Stimulated activated CD8-positive, alpha-beta memory T cell treated with anti-CD3 and anti-CD28 coated beads, Interleukin-2, amount 100 ng/mL, for 48 hours (primary cell): ENCODE measurements at places on chromosomes 7 and 10.

GRCh38 chr10:94644352-94644751 lies 39.2 kb upstream of the CYP2C18 start:
- DNase-seq, result no peak

- DNase-seq, result no peak
Observed at GRCh38 chr10:126634911-126635310, 35.6 kb downstream of the C10orf90 start.

DNA sequence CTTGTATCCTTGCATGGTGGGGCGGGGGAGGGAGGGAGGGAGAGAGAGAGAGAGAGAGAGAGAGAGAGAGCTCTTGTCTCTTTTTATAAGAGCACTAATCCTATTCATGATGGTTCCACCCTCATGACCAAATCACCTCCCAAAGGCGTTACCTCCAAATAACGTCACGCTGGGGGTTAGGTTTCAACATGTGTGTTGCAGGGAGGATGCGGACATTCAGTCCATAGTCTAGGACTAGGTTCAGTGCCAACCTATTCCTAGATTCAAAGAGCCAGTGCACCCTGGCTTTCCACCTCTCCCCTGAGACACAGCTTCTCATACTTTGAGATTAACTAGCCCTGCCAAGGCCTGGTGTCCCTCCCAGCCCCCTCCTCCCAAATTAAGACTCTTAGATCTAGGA lies 123.0 kb downstream of the GRK5 start:
- no peak for DNase-seq

DNA sequence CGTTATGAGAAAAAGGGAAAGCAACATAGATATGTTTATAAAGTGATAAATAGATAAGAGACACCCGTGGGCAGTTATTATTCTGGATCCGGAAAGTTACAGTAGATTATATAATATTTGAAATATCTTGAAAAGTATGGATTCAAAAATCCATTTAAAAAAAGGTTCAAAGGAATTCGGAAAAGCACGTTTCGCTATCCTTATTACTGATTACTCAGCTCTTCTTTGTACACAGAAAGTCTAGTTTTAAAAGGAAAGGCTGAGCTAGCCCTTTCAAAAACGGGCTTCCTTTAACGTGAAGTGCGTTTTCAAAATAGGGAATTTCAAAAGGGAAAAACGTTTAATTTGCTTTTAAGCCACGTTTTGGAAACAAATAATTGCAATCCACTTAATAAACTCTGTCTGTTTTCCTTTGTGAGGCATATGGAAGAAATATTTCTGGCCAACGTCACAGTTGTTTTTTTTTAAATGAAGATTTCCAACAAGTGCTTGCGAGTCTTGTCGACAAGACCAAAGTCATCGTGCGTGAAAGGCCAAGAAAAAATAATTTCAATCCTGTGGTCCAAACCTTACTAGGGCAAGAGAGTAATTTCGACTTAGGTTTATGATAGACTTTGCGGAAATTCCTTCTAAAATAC lies 2.2 kb upstream of the SKIDA1 start:
- no peak for DNase-seq

GRCh38 chr10:92052741-92053140 lies 129.2 kb downstream of the BTAF1 start:
- no peak for DNase-seq

GRCh38 chr10:37754538-37755323 lies 102.7 kb downstream of the ZNF248 start:
- DNase-seq, result no peak

DNA sequence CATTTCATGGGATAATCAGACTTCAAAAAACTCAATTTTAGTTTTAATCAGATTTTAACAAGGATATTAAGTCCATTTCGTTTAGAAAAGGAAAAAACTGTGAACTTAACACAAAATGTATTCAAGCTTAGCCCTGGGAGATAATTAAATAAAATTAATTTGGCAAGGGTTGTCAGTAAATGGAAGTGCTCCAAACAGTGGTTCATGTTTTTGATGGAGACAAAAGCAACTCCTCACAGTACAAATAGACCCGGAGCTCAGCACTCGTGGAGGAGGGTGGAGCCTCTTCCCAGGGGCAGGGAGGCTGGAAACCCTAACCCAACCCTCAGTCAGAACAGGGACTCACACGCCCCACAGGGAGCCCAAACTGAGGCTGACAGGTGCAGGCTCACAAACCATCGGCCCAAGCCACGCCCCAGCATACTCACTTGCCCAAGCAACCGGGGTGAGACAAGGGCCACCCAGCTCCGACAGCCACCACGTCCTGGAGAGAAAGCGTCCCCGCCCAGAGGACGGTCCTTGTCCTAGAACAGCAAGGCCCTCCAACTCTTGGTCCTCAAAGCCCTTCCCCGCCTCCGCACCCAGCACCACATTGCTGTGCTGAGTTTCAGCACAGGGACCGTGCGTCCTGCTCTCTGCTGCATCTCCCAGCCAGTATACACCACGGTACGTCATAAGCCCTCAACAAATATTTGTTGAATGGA lies 39.8 kb downstream of the MAD1L1 start:
- no peak for DNase-seq

- DNase-seq, result no peak
Observed at GRCh38 chr7:27191833-27192545, 7.0 kb upstream of the HOXA11 start.

GRCh38 chr7:80135309-80136104 lies 876 bp downstream of the GNAI1 start:
- peak; percentile 20 for DNase-seq

DNA sequence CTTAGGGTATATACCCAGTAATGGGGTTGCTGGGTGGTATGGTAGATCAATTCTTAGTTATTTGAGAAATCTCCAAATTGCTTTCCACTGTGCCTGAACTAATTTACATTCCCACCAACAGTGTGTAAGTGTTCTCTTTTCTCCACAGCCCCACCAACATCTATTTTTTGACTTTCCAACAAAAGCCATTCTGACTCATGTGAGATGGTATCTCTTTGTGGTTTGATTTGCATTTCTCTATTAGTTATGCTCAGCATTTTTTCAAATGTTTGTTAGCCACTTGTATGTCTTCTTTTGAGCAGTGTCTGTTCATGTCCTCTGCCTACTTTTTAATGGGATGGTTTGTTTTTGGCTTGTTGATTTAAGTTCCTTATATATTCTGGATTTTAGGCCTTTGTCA lies 66.4 kb downstream of the MGAM2 start:
- no peak for DNase-seq

DNA sequence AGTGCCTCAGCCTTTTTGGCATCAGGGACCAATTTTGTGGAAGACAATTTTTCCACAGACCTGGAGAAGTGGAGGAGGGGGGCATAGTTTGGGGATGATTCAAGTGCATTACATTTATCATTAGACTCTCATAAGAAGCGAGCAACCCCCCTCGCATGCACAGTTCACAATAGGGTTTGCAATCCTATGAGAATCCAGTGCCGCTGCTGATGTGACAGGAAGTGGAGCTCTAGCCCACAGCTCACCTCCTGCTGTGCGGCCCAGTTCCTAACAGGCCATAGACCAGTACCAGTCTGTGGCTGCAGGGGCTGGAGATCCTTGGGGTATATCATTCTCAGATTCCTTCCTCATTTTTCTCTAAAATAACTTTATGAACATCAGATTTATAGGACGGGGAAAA lies 50.8 kb downstream of the ATAD1 start:
- no peak for DNase-seq

DNA sequence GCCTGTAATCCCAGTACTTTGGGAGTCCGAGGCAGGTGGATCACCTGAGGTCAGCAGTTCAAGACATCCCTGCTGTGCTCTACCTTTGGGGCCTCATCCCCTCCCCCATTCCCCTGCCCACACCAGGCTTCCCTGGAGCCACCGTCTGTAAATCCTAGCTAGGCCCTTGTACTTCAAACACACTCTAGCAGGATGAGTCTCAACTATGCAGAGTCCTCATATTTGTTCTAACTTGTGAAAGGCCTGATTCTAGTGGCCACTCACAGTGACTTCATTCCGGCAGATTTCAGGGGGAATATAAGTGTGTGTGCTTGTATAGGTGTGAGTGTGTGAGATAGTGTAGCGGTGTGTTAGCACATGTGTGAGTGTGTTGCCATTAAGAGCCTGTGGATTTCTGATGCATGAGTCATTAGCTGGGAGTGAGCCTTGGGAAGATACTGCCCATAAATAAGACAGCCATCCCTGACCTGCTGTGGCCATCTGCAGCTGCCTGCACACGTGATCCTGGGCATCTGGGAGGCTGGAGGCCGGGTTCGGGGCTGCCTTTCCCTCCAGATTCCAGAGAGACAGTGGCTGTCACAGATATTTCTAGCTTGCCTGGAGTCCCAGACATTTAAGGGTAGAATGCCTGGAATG lies 1.7 kb upstream of the NEURL1 start:
- DNase-seq, result no peak

GRCh38 chr10:22712956-22713852 lies 1.2 kb downstream of the PIP4K2A start:
- DNase-seq, result peak; percentile 13

DNA sequence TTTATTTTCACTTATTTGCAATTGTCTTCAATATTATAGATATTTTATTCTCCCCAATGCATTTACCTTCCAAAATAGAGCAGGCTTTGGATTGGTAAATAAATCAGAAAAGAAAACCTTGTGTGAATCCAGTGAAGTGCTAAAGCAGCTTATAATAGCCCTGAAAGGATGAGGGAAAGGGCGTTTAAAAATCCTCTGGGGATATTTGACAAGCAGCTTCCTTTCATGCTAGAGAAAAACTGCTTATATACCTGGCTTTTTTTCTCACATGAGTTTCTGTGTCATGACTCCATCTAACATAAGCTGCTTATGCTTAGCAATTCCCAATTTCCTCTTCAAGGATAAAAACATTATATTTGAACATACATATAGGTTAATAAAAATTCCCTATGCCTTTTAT lies 221.6 kb upstream of the SEMA3E start:
- no peak for DNase-seq

GRCh38 chr10:77226853-77227565 lies 410.6 kb downstream of the KCNMA1 start:
- no peak for DNase-seq

- DNase-seq, result no peak
Observed at GRCh38 chr10:51654918-51655317, 44.5 kb downstream of the CSTF2T start.

GRCh38 chr10:119022846-119023552 lies 6.5 kb upstream of the NANOS1 start:
- no peak for DNase-seq

GRCh38 chr7:117350027-117350426 lies 27.2 kb upstream of the WNT2 start:
- DNase-seq, result no peak

DNA sequence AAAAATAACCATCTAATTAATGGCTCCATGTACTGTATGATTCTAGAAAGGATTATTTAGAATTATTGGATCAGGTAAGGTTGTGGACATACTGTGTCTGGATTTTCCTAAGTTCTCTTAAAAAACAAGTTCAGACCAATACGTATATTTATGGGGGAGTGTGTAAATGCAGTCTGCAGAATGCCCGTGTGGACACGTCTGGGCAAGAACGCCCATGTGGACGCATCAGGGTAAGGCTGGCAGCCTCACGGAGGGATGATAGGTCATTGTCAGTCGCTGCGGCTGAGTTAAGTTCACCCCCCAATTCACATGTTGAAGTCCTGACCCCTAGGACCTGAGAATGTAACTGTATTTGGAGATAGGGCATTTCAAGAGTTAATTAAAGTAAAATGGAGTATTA lies 160.0 kb upstream of the SHH start:
- no peak for DNase-seq

GRCh38 chr7:15495170-15495569 lies 66.6 kb downstream of the AGMO start:
- DNase-seq, result no peak

DNA sequence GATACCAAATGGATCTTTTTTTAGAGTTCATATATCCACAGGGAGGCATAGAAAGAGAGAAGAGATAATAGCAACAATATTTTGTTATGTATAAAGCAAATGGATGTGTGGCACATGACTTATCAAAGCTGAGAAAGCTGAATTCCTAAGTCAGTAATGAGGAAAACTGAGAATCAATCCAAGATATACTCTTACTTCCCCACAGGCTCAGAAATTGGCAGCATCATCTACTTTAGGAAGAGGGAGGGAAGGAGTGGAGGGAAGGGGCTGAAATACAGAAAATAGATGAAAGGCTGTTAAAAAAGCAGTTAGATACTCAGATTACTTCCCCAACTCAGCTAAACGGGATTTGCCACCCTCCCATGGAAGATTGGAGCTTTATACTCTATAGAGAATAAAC lies 63.5 kb downstream of the SRI start:
- no peak for DNase-seq

DNA sequence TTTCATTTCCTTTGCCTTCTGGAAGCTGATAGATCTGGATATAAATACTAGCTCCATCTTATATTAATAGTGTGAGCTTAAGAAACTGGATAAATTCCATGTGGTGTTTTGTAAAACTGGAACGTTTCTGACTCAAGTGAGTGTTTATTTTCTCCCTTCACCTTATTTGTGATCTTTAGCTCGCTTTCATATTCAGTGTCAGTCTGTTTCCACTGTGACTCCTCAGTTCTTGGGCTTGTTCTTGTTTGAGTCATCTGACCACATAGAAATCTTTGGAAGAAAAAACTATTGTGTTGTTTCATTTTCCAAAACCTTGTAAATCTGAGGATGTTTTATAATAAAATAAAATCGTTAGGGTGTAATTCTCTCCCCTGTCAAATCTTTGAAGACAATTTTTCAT lies 186.4 kb downstream of the POLR1F start:
- no peak for DNase-seq

- DNase-seq, result no peak
Observed at GRCh38 chr10:68742397-68742796, 21.4 kb downstream of the CCAR1 start.

DNA sequence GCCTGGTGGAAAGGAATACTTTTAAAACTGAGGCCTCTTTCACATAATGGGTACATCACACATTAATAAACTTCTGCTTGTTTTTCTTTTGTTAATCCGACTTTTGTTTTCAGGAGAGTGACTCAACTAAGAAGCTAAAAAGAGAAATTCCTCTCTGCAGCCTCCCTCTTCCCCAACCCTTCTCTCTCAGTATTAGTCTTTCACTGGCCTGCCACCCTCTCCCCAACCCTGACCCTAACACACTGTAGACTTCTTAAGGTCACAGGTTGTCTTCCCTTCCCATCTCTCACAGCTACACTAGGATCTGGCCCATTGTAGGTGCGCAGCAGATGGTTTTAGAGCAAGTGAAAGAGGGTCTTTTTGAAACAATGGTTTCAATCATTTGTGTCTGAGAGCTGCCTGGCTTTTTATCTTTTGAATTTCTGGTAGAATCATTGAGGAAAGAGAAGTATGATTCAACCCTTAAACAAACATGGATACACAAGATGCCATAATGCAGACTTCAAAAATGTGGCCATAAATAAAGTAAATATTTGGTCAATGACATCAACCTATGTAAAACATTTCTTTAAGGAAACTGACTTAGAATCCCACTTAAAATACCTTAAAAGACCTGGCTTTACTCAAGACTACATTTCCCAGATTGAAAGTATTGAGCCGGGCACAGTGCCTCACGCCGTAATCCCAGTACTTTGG lies 17.9 kb upstream of the FFAR4 start:
- no peak for DNase-seq

DNA sequence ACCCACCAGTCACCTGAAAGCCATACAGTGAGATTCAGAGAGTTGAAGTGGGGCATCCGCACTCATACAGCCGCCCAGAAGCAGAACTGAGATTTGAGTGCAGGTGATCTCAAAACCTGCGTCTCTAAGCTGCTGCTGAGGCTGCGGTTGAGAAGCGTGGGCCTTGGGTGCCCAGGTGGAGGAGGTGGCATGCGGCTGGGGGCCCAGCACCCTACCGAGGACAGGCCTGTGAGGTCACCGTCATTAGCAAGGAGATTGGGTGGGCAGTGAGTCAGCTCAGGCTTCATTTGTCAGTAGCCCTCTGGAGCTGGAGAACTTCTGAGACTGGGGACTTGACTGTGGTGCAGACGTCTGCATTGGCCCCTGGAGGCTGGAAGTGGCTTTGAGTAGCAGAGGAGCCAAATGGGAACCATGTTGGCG lies 29.8 kb downstream of the ZMIZ1 start:
- no peak for DNase-seq
